ENCODE measurements at places on chromosomes 6 and 20.

DNA sequence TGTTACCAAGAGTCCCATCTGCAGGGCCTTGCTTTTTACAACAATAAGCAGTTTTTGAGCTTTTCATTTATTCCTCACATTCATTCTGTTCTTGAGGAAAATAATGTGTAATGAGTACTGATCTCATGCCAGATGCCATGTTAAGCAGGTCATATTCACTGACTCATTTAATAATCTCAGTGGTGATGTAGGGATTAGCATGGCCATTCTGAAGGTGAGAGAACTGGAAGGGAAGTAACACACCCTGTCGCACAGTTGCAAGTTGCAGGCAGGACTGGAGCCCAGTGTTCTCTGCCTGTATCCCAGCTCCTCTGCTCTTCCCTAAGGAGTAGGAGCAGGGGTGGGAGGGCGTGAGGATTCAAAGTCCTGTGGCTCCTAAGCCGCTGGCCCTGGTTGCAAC, 5.6 kb downstream of the PCIF1 start:
- no peak for DNase-seq

DNA sequence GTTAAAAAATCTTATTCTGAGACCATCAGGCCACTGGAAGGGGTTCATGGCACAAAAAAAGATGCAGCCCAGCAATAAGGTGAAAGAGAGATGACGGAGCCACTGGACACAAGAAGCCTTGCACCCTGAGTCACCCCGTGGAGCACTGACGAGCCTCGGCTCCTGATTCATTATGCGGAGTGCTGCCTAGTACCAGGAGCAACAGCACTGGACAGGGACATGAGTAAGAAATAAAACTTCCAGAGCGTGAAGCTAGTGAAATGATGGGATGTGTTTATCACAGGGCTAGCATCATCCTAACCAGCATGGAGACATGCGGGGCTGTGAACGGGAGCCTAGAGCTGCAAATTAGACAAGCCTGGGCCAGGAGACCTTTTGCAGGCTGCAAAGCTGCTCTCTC, 53.3 kb downstream of the RNASET2 start:
- DNase-seq, result no peak

GRCh38 chr6:12410946-12411345, 120.8 kb downstream of the EDN1 start:
- no peak for DNase-seq

DNA sequence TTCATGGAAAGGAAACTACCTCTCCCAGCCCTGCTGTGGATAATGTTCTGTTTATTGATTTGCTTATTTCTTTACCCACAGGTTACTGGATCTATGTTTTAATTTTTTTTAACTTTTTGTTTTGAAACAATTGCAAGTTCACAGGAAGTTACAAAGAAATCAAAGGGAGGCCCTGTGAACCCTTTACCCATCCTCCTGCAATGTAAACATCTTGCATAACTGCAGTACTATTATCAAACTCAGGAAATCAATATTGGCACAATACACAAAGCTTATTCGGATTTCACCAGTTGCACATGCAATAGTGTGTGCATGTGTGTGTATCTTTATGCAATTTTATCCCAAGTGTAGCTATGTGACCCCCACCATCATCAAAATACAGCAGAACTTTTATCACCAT, 398.0 kb downstream of the BTBD3 start:
- no peak for DNase-seq

DNA sequence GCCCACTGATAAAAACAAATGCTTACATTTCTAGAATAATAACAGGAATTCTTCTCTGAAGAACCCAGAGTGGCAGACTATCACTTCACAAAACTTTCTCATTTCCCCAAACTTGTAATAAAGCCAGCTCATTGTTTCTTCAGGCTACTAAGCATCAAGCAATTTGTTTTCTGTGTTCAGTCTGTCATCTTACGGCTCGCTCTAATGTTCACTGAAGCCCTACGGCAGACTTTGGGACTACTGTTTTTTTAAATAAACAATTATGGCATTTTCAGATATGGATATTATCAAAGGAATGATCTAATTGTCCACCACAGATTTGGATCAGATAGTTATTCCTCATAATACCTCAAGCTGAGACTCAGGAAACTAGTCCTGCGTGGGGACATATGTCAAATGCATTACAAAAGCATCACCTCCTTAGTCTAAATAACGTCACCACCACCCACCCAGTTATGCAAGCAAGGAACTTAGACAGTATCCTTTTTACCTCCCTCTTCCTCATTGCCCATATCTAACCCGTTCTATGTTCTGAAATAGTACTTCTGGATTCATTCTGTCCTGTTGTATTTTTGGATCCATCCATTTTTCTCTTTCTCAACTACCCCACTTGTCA, 415.1 kb downstream of the PLCB1 start:
- no peak for DNase-seq

DNA sequence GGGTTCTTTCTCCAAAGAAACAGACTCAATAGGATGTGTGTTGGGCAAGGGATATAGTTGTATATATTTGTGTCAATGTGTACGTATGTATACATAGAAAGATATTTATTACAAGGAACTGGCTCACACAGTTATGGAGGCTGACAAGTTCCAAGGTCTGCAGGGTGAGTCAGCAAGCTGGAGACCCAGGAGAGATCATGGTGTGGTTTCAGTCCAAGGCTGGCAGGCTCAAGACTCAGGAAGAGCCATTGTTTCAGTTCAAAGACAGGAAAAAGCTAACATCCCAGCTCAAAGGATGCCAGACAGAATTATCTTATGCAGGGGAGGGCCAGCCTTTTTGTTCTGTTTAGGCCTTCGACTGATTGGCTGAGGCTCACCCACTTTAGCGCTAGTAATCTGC, 89.9 kb upstream of the RALGAPA2 start:
- DNase-seq, result no peak

GRCh38 chr6:170056278-170056711, 234.6 kb downstream of the DLL1 start:
- DNase-seq, result no peak

- no peak for DNase-seq
Measured at GRCh38 chr6:147057188-147057587, 147.0 kb upstream of the STXBP5 start.

- DNase-seq, result no peak
Measured at GRCh38 chr6:8651998-8652397, 216.7 kb upstream of the SLC35B3 start.

- no peak for DNase-seq
Measured at GRCh38 chr20:62971211-62971949, 18.9 kb downstream of the SLC17A9 start.

- DNase-seq, result no peak
Measured at GRCh38 chr6:159044899-159045727, at the start of gene TAGAP. Gene TAGAP (minus strand): TSS chr6:159044991. CDS start chr6:159044146, 845 bp downstream.

- DNase-seq, result no peak
Measured at GRCh38 chr20:52806918-52807317, 165.2 kb upstream of the TSHZ2 start.

DNA sequence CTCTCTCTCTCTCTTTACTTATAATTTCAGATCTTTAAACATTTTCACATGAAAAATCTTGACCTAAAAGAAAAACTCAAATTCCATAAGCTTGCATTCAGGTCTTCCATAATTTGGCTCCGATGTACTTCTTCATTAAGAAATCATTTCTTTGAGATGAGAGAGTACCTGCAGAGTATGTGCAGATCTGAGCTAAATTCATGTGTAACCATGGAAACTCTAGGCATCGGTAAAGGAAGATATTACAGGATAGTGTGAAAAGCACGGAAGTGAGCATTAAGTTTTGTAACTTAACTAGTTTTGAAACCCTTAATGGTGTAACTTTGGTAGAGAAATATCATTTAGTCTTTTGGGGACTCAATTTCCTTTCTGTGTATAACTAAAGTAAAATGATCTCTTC, 295.9 kb upstream of the SOX4 start:
- DNase-seq, result no peak

GRCh38 chr6:116338943-116339342, 31.8 kb upstream of the DSE start:
- no peak for DNase-seq

DNA sequence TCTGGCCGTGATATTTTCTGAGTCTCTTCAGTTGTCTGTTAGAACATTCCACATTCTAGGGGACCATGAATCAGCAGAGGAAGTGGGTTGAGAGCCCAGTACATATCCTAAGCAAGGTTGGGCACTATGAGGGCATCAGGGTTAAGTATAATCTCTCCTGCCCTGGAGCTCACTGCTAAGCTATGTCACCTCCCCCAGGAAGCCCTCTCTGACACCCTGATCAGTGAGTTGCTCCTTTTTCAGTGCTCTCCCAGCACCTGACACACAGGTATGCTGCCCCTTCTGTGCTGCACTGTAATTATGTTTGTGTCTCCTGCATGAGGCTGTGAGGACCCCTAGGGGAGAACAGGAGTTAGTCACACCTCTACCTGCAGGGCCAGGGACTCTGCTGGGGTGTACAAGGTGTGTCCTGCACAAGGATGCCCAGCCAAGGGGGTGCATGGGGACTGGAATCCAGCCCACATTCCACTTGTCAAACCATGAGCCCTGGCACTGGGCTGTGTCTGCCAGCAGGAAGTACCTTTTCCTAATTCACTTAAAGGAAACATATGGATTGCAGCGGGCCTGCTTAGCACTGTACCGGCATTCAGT, 3.9 kb downstream of the RAB44 start:
- DNase-seq, result no peak

DNA sequence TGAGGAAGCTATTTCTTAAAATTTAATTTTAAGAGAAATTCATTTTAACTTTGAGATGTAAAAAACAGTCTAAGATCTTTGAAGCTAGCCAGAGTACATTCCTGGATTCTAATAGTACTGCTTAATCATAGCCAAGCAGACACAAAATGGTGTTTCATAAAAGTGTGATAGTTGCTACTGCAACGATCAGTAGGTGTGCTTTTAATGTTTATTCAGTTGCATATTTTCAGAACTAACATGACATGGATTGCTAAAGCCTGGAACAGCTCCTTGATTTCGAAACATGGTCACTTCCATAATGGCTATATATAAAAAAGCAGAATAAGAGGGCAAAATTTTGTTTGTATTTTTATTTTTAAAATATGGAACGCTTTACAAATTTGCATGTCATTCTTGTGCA, 35.5 kb downstream of the SESN1 start:
- DNase-seq, result no peak

- peak; percentile 84 for DNase-seq
Measured at GRCh38 chr6:36094753-36095496, 35.4 kb upstream of the MAPK13 start.

All from nephron progenitor cell (in vitro differentiated cells).